ENCODE measurements at places on chromosomes 7 and 10.

- no peak for DNase-seq
These were observed 42.4 kb upstream of the FAM20C start for GRCh38 chr7:149791-150636.

GRCh38 chr10:12400266-12400931, 51.1 kb downstream of the CAMK1D start:
- no peak for DNase-seq

- DNase-seq = no peak
These were observed 282.8 kb downstream of the PHF14 start for GRCh38 chr7:11256501-11256900.

DNA sequence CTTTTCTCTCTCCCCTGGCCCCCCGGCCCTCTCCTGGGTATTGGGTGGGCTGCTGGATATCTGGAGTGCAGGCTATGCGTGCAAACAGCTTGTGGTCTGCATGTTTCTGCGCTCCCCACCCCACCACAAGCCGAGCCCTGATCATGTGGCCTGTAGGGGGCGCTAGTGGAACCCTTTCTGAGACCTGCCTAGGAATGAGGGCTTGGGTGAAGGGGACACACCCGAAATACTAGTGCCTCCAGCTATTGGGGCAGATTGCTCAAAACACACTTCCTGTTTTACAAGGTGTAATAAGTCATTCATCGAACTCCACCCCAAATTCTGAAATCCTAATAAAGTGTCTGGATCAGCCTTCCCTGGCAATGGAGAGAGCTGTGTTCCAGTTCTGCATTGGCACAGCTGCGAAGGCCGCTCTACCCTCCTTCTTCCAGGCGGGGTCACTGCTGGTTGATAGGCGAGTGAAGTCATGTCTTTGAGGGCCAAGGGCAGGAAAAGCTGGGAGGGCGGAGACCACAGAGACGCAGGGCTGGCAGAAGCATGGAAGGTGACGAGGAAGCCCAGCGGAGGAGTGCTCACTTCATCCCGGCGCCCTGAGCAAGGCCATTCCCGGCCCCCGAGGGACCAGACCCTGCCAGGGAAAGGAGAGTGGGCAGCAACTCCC, 19.8 kb upstream of the PRRT4 start:
- DNase-seq = peak; percentile 52

DNA sequence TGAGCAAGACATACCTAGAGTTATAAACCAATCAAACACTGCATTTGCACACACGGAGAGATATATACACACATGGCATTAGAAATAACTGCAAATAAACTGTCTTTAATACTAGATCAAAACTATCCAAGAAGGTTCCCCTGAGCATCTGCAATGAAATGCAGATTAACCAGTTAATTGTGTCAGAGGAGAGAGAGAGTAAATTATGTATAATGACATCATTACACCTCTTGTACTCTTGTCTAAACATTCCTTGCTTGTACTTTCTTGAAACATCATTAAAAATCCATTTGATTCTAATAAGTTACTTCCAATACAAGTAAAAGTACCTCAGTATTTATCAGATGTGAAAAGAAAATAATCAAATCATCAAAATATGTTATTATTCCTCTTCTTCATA, 932 bp downstream of the ANKRD22 start:
- DNase-seq = no peak

DNA sequence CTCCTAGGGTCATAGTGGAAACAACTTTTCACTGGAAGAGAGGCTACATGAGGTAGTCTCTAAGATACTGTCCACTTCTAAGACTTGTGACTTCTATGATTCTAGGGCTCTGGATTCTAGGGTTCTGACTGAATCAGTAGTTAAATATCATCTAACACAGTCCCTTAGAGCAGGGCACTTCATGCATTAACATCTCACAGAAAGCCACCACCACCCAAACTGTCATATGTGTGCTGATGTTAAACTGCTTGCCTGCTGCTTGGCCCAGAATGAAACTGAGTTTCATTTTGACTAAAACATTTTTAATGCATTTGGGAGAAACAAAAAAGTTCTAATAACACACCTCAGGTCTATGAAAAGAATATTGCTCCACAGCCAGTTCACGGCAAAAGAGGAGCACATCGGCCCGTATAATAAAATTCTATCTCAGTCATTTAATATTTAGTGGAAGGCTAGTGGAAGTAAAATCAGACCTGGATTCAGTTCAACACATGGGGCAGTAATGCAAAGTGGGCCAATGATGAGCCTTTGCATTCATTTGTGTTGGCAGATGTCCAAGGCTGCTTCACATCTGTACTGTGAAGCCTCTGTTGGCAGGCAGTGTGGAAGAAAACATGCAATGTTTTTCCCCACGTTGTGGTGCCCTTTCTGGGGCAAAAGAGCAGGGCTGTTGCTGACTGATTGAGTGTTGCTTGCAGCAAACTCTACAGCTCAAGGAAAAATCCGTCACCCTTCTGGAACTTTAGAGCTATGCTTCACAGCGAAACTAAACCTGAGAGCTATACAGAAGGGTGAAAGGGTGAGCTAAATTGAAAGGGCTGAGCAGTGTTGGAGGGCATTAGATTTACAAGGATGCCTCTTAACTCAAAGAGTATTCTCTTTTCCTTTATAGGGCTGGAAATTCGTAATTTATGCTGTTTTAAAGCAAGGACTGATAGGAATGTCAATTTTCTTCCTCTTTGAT, 33.5 kb upstream of the AUTS2 start:
- DNase-seq = no peak

GRCh38 chr7:130938661-130939060, 204.7 kb upstream of the KLF14 start:
- DNase-seq = no peak

GRCh38 chr7:151540146-151540545, 20.5 kb upstream of the RHEB start:
- no peak for DNase-seq

DNA sequence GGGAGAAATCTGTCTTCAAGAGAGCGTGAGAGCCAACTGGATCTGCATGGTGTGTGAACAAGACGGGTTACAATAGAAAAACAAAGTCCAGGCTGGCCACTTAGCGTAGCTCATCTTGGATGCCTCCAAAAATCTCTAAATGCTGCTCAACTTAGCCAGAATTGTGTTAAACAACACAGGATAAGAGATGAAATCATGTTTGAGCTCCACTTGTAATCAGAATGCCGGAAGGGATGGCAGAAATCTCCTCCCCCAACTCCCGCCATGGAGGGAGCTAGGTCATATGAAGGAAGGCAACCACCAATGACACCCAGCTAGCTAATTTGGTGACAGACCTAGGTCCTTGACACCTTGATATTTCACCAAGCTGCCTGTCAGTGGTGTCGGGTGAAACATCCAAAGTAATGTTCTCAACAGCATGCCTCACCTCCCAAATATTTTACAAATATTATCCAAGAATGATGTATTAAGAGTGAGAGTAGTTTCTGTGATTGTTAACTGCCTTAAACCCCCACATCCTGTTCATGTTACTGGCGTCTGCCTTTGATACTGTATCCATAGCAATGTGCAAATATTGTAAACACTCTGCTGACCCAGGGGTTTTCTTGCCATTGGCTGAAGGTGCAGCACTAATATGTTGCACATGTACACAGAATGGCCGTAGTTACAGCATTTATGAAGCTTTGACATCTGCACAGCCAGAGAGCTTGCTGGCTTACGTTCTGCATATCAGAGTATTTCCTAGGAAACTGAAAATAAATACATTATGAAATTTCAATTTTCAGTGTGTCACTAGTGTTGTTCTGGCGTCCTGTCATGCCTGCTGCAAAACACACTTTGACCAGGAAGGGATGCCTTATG, 25.8 kb downstream of the TMEM254 start:
- no peak for DNase-seq

GRCh38 chr7:157233677-157234076, 95.0 kb downstream of the UBE3C start:
- DNase-seq = no peak

DNA sequence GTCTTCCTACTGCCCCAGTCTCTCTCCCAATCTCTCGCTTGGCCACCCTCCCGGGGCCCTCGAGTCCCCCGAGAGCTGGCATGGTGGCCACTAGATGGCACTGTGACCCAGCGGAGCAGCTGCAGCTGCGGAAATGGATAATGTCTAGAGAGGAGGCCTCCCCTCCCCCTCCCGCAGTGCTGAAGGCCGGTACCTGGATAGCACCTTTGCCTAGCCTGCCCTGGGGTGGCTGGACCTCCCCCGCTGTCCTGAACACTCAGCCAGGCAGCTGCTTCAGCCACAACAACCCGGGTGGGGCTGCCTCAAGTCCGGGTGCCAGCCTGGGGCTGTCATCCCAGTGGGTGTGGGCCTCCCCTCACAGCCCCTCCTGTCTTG, 65.2 kb downstream of the GOLGA7B start:
- peak; percentile 55 for DNase-seq

DNA sequence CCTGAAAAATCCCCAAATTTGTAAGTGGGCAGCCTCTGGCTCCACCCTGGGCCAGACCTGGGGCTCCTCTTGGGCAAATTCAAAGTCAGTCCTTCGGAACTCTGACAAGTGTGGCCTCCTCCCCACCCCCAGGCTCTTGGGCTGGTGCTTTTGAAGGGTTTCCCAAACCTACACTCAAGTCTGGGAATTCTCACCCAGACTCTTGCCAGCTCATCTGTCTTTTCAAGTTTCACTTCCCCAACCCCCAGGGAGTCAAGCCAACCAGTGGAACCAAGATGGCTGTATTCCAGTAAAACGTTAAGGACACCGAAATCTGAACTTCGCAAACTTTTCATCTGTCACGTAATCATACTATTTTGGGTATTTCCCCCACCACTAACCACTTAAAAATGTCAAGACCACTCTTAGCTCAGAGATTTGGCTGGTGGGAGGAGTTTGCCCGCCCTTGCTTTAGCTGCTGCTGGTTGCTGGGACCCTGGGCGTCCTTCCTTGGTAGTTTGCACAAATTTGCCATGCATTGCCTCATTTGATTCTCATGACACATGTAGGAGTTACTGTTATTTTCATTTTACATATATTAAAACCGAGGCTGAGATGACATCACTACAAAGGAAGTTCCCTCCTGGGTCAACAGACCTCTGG, 1.7 kb upstream of the MYO1G start:
- DNase-seq = no peak

GRCh38 chr10:95535526-95535925, 25.6 kb downstream of the SORBS1 start:
- no peak for DNase-seq

DNA sequence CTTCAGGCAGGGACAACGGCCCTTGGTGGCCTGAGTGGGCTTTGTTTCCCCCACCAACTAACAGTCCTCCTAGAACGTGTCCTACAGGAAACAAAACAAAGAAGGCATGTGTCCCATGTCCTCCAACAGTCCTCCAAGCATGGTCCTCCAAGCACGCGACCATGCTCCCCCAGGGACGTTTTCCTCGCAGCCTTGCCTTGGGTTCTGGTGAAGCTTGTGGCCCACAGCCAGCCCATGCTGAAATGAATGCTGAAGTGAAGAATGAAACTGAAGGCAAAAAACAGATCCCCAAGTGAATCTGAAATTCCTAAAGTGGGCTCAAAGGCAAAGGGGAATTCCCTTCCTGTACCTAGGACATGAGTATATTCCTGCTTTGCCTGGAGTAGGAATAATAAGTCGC, 176.6 kb downstream of the JCAD start:
- no peak for DNase-seq

GRCh38 chr7:131753620-131754222, 197.3 kb upstream of the PODXL start:
- no peak for DNase-seq

DNA sequence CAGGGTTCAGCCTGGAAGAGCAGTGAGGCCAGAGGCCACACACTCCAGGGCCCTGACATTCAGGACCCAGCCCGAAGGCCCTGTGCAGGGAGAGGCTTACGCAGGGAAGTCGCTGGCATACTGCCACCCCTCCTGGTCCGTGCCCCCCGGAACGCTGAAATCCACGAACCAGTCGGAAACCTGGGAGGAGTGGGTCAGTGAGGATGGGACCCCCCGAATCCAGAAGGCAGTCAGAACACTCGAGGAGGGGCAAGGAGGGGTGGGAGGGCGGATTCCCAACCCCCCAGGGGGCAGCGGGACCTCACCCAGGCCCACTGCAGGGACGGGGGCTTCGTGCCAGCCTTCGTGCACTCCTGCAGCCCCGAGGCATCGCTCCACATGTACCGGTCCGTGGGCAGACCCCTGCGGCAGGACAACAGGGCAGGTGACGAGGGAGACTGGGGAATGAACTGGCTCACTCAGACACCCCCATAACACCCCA, 13.5 kb downstream of the BHLHA15 start:
- no peak for DNase-seq

- no peak for DNase-seq
These were observed 6.0 kb downstream of the ALOX5 start for GRCh38 chr10:45379891-45380540.

GRCh38 chr7:129110258-129110981, 34.1 kb upstream of the TSPAN33 start:
- DNase-seq = peak; percentile 43

DNA sequence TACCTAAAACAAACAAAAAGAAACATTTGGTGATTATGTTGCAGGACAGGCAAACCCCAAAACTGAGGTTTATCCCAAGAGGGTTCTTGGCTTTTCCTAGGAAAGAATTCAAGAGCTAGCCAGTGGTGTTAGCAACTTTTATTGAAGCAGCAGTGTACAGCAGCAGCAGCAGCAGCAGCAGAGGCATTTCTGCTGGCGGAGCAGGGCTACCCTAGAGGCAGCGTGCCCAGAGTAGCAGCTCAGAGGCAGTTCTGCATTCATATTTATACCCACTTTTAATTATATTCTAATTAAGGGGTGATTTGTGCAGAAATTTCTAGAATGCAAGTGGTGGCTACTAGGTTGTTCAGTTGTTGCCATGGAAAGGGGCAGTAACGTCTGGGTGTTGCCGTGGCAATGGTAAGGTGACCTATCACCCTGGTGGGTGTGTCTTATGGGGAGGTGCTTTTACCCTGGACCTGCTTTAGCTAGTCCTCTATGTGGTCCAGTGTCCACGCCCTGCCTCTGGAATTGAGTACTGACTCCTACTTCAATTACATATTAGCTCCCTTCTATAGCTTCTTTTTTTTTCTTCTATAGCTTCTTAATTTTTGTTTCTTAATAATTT, 53.9 kb downstream of the VCL start:
- peak; percentile 16 for DNase-seq

- no peak for DNase-seq
These were observed 526 bp downstream of the GIMAP1 start for GRCh38 chr7:150716939-150717338.

DNA sequence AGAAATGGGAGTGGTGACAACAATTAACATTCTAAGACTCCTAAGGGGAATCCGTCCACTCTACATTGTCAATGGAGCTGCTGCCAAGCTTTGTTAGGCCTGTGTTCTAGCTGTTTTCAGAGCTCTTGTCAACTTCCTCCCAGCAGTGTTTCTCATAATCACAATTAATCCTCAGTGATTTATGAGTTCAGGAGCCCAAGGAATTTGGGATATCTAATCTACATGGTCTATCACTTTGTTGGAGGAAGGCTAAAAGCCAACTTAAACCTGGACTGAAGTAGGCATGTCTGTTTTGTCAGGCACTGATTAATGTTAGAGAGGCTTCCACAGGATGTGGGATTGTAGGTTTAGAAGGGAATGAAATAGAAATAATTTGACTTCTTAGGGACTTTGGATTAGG, 10.2 kb upstream of the OR2F2 start:
- no peak for DNase-seq

Data from iPS DF 6.9 (cell line).